ENCODE measurements at places on chromosomes 3 and 15.

DNA sequence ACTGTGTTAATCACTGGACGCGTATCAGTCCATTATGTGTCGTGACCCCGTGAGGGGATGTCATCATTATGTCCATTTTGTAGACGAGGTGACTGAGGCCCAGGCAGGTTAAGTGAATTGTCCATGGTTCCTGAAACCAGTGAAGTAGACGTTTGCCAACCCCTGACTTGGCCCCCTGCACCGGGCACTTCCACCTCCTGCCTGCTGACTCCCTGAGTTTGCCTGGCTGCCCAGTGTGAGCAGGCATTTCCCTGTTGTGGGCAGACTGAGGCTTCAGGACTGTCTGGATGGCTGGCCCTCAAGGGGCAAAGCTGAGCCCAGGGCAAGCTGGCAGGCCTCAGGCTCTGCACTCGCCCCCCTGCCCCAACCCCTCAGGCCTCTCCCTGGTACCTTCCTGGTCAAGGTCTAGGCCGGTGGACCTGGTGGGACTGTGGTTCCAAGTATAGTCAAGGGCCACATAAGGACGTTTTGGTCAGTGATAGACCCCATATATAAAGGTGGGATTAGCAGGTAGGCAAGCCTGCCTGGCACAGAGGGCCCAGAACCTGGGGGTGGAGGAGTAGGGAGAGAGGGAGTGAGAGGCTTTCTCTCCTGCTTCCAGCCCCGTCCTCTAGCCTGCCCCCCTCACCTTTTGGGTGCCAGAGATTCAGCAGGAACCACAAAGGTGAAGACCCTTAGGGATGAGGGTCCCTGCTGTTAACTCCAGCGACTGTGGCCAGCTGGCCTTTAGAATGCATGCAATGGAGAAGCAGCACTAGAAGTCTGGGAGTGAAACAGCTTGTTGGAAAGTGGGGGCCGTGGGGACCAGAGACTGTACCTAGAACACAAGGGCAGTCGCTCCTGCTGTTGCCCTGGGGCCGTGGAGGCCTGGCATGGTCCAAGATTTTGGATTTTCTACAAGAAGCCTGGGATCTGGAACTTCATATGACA lies 34.6 kb downstream of the FBLN2 start:
- DNase-seq: no peak

- no peak for DNase-seq
Measured at GRCh38 chr15:21270474-21270873, 169.8 kb downstream of the POTEB3 start.

- DNase-seq: no peak
Measured at GRCh38 chr3:114858329-114858728, 288.8 kb downstream of the ZBTB20 start.

- DNase-seq: no peak
Measured at GRCh38 chr3:133887074-133887802, 8.4 kb downstream of the RAB6B start.

GRCh38 chr3:141335531-141336061 lies 32.7 kb upstream of the ZBTB38 start:
- DNase-seq: no peak

DNA sequence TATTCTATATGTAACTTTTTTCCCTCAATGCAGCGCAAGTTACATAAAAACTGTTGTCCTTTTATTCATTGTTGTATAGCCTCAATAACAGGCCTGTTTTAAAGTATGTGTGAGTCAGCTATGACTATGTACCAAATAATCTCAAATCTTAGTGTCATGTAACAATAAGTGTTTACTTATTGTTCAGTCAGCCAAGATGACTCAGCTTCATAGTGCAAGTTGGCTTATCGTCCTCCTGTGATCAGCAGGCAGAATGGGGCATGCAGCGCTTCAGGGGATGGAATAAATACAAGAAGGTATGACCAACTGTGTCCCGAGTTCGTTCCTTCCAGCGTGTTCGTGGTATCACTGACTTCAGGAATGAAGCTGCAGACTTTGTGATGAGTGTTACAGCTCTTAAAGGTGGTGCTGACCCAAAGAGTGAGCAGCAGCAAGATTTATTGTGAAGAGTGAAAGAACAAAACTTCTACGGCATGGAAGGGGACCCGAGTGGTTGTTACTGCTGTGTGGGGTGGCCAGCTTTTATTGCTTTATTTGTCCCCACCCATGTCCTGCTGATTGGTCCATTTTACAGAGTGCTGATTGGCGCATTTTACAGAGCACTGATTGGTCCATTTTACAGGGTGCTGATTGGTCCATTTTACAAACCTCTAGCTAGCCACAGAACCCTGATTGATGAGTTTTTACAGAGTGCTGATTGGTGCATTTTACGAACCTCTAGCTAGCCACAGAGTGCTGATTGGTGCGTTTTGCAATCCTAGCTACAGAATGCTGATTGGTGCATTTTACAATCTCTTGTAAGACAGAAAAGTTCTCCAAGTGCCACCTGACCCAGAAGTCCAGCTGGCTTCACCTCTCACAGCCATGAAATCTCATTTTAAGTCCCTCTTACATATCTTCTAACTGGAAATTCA lies 1016.0 kb downstream of the MCTP2 start:
- peak; percentile 95 for DNase-seq

DNA sequence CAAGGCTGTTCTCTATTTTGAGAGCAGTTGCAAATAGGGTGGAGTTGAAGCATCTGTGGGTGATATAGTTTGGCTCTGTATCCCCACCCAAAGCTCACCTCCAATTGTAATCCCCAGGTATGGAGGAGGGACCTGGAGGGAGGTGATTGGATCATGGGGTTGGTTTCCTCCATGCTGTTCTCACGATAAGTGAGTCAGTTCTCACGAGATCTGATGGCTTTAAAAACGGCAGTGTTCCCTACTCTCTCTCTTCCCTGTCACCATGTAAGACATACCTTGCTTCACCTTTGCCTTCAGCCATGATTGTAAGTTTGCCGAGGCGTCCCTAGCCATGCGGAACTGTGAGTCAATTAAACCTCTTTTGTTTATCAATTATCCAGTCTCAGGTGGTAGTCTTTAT lies 21.0 kb downstream of the CHST2 start:
- no peak for DNase-seq

- no peak for DNase-seq
Measured at GRCh38 chr3:185584686-185585085, 1.4 kb upstream of the SENP2 start.

DNA sequence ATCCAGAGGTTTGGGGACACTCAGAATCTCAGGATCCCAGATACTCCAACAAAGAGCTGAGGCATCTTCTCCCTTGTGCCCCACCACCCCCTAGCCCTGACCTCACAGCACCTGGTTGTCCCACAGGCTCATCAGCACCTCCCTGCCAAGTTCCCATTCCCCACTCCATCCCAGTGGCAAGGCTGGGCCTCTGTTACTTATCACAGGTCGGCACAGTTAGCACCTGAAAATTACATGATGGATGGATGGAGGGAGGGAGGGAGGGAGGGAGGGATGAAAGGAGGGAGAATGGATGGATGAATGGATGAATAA lies 12.8 kb downstream of the MYL3 start:
- no peak for DNase-seq
